Activated naive CD4-positive, alpha-beta T cell (primary cell): ENCODE measurements at places on chromosomes 1 and 21.

DNA sequence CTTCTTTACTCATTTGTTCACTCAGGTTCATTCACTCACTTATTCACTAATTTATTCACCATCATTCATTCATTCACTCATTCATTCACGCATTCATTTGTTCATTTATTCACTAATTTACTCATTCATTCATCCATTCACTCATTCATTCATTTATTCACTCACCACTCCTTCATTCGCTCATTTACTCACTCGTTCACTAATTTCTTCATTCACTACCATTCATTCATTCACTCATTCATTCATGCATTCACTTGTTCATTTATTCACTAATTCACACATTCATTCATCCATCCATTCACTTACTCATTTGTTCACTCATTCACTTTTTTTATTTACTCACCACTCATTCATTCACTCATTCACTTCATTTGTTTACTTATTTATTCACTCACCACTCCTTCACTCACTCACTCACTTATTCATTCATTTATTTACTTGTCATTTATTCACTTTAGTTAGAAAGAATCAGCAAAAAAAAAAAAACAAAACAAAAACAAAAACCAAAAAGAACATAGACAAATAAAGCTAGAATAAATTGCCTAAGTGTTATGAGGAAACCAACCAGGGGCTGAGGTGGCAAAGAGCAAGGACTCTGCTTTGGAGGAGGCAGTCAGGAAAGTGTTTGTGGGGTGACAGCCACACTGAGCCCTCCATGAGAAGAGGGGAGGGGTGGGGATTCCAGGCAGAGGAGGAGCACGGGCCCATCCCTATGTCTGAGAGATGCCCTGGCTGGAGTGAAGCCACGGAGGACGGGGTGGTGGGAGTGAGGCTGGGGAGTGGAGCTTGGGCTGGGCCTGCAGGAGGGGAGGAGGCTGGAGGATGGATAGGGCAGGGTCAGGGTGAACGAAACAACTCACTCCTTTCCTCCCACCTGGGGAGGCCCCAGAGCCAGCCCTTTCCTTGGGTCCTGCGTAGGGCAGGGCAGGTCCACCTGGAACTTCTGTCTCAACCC lies 129.2 kb upstream of the WNT4 start:
- no peak for DNase-seq

- no peak for DNase-seq
These were observed 138.3 kb downstream of the APP start for GRCh38 chr21:26032263-26032662.

GRCh38 chr1:55146781-55147180 lies 68.4 kb downstream of the USP24 start:
- DNase-seq: no peak

GRCh38 chr1:22677931-22678896 lies 25.2 kb downstream of the C1QB start:
- DNase-seq: no peak

- no peak for DNase-seq
These were observed 9.8 kb upstream of the TCEA3 start for GRCh38 chr1:23434260-23434775.

DNA sequence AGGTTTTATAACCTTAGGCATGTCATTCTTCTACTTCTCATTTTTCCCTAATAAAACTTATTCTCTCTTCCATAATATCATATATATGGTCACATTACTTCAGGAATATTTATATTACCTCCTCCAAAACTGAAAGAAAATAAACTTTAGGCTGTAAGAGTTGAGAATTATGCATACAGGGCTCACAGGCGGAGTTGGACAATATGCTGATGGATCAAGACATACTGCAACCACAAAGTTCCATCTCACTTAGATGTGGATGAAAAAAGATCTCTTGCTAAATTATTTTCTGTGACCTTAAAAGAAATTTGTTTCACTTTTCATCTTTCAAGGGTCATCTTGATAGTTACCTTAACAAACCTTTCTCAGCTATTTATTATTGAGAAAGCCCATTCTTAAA lies 152.6 kb upstream of the PDE4B start:
- no peak for DNase-seq

DNA sequence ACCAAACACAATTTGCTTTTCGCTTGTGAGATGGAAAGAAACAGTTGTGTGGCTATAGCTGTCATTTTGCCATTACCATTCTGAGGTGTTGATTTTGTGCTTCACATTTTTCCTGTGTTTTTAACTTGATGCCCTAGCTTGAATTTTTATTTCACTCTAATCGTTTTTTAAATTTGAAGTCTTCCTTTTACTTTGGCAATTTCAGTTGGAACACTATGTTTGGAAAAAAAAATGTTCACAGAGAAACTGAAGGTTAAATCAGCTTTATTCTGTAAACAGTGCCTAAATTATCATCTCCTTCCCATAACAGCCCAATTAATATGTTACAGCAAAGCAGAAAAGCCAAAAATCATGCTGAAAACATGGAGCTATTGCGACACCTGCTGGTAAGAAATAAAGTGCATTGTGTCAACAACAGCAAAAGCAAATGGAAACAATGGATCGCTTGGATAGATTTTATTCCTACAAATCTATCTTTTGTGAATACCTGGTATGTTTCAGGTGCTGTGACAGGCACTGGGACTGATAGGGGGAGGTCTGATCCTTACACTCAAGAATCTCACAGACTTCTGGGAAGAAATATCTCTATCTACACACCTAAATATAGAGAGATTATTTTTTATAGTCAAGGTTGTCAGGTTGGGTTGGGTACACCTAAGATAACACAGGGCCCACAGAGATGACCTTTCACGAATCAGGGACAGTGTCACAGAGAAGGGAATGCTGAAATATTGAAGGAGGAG lies 16.2 kb upstream of the ERICH3 start:
- no peak for DNase-seq

DNA sequence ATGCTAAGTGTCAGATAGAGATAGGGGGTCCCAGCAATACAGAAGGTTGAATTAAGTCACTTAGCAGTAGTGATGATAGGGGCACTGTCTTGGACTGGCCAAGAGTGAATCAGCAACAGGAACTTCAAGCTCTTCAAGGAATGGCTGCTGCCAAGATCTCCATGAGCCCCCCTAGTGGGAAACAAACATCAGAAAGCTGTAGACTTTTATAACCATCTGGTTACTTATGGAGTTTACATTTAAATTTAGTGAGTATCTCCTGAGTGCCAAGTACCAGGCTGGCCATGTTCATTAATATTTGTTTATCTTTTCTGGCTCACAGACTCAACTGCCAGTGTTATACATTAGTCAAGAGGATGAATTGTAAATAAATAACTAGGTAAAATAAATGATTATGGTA lies 327.3 kb downstream of the TTLL7 start:
- DNase-seq: no peak

- no peak for DNase-seq
These were observed 80.2 kb upstream of the GADD45A start for GRCh38 chr1:67604778-67605177.

- DNase-seq: peak; percentile 72
These were observed 22.6 kb downstream of the BTG2 start for GRCh38 chr1:203327684-203328457.

GRCh38 chr1:116498789-116499628 lies 71.8 kb downstream of the CD58 start:
- no peak for DNase-seq

- peak; percentile 51 for DNase-seq
These were observed at the start of gene SLC45A1 for GRCh38 chr1:8317647-8318381. TSS of gene SLC45A1 (plus strand) at chr1:8318114. CDS start at chr1:8324330, 6,216 bp downstream.

GRCh38 chr1:200491103-200491502 lies 81.3 kb upstream of the ZNF281 start:
- no peak for DNase-seq

DNA sequence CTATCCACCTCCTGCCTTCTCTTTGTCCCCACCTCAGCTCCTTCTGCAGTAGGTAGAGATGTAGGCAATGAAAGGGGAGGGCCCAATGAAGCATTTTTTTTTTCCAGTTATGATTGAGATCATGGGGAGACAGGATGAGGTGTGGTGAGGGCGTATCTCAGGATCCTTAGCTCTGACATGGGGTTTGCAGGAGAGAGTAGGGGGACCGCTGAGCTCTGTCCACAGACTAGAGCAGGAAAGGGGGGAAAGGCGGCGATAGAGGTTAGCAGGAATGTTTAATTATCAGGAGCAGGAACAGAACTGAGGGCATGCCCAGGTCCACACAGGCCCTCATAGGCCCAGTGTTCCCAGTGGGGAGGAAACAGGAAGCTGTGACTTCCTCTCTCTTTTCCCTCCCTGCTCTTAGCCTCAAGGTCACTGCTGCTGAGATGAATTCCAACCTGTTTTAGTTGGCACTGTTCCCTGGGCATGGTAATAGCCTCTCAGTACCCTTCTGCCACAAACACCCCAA lies 901 bp upstream of the RXFP4 start:
- DNase-seq: no peak

- DNase-seq: no peak
These were observed 105.7 kb downstream of the C1orf21 start for GRCh38 chr1:184492536-184492935.

DNA sequence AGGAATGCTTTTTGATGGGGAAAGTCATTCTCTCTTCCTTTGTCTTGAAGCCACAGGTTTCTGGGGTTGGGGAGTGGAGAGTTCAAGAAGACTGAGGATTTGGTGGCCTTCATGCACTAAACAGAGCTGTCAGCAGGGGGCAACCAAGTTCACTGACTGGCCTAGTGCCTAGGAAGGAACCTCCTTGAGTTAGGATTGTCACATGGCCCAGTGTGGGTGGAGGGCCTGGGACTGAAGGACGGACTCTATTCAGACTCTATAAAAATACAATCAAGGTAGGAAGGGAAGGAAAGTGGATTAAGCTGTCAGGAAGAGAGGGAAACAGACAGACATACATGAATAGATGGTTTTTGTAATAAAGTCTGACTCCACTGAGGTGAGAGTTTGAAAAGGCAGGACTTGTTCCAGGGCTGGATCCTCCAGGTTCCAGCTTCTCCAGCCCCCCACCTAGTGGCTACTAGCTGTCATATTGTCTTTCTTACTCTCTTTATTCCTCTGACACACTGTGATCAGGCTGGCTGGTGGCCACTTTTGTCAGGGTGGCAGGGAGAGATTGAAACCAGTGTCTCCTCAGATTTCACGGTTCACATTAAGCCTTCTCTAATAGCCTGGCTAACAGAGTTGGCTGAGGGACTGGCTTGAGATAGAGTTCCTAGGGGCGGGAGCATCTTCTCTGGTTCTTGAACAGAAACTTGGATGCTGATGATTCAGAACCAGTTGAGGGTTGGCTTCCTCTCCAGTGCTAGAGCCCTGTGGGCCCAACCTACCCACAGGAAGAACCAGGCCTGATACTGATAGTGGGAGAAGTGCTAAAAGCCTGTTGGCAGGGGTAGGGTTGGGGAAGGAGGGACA lies 4.1 kb upstream of the SH3BGRL3 start:
- DNase-seq: no peak

- DNase-seq: no peak
These were observed 85.1 kb upstream of the TTC34 start for GRCh38 chr1:2886631-2887030.

DNA sequence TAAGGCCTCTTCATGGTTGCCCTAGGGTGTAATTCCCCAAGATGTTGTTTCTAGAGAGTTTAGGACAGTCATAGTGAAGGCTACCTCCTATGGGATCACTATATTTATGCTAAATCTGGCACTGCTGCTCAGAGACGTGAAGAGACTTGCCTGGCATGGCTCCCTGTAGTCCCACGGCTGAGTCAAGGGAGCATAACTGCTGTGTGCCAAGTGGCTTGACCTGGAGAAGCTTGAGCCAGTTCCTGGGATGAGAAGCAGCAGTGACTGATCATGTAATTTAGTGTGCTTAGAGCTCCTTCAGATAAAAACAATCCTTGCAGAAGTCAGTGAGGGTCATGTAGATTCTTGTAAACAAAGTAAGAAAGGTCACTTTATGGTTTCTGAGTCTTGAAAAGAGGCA lies 68.9 kb upstream of the TSPAN2 start:
- DNase-seq: no peak

- DNase-seq: no peak
These were observed 40.6 kb upstream of the ZBTB40 start for GRCh38 chr1:22410928-22411495.

- no peak for DNase-seq
These were observed 13.3 kb upstream of the TP53BP2 start for GRCh38 chr1:223859058-223859457.

GRCh38 chr1:26234644-26235370 lies 807 bp downstream of the CEP85 start:
- DNase-seq: no peak

DNA sequence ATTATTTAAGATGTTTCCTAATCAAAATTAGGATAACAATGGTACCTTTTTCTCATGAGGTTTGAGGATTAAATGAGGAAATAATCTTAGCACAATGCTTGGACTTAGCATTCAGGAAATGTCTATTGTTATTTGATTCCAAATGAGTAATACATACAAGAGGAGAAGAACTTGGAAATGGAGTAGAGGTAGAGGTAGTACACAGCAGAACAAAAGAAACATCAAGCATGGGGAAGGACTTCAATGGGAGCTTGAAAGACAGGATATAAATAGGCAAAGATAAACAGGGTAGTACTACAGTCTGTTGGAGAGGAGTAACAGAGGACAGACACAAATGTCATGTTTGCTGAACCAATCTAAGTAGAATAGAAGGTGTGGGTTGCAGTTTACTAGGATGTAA lies 59.5 kb upstream of the RGS2 start:
- DNase-seq: no peak

DNA sequence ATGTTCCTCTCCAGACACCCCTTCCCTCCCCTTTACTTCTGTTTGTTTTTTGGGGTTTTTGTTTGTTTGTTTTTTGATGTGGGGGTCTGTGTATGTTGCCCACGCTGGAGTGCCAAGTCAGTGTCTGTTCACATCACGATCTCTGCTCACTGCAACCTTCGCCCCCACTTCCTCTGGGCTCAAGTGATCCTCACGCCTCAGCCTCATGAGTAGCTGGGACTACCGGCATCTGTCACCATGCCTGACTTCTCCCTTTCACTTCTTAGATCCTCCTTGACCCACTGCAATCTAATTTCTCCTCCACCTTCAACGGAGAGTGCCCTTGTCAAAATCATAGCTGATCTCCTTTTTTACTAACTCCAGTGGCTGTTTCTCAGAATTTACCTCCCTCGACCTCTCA lies 100.7 kb upstream of the KIF26B start:
- no peak for DNase-seq

GRCh38 chr1:56187405-56187804 lies 392.0 kb downstream of the PLPP3 start:
- DNase-seq: no peak

- DNase-seq: no peak
These were observed 116.6 kb downstream of the NTMT2 start for GRCh38 chr1:170262276-170262939.

DNA sequence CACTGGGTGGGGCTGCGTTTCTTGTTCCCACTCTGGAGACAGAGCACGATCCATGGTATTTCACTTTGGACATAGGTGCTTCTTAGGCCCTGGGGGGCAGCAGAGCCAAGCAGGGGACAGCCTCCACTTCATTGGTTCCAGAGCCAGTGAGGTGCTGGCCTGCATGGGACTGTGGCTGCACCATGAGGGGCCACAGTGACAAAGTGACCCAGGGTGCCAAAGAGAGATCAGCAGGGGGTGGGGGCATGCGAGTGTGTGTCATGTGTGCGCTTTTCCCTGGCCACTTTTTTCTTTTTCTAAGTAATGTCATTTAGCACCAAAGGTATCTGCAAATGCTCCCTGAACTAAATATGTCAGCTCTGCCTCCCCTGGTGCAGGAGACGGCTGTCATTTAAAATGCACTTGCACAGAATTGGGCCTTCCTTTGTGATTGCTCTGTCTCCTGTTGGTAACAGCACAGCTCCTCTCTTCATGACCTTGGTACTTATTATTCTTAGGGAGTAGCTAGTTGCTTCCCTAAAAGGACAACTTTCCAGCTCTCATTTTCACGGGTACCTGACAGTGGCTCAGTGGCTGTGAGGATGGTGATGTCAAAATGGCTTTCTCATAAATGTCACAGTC lies 75.5 kb upstream of the VAMP3 start:
- no peak for DNase-seq
